Nephron progenitor cell (in vitro differentiated cells): ENCODE measurements at places on chromosomes 1 and 21.

- no peak for DNase-seq
Observed at GRCh38 chr1:185539277-185539943, 194.8 kb upstream of the HMCN1 start.

DNA sequence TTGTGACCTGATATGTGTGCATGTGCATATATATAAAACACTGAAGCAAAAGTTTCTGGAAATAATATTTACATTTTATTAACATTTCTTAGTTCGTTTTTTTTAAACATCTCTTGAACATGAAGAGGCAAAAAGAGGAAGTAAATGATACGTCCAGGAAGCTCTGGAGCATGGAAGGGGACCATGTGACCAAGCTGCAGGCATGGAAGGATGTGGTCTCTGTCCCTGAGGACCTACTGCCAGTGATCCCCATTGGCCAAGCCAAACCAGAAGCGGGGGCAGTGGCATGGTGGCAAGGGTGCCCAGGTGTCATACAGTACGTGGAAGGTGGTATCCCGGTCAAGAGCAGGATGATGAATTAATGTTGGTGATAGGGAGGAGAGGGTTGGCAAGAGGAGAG, 268.3 kb upstream of the PROX1 start:
- no peak for DNase-seq

DNA sequence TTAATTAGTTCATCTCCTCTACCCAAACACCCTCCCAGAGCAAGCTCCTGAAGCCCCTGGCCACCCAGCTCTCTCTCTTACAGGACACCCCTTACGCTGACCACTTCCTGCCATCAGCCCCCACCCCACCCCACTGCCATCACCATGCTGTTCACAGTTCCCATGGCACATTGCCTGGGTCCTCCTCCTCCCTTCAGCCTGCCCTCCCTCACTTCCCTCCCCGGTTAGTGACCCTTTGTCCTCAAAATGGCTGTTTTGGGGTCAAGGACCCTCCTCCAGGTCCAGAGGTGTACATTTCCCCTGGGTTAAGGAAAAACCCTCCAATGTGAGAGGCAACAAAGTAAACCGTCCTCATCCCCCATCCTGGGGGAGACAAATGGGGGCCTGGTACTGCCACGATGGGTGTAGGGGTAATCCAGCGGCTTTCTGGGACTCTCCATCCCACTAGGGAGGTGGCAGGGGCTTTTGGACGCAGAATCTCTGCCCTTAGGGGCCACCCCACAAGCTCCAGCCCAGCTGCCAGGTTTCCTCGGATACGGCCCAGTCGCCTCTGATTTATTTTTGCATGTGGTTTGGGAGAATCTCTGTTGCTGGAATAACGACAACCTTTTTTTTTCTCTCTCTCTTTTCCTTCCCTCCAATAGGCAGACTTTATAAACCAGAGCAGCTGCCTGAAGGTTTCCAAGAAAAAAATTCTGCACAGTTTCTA, 8.5 kb downstream of the CAMK2N1 start:
- no peak for DNase-seq

GRCh38 chr1:193589597-193590040, 403.2 kb upstream of the B3GALT2 start:
- no peak for DNase-seq

- DNase-seq, result peak; percentile 49
Observed at GRCh38 chr1:53508991-53509666, 49.9 kb downstream of the DMRTB1 start.

DNA sequence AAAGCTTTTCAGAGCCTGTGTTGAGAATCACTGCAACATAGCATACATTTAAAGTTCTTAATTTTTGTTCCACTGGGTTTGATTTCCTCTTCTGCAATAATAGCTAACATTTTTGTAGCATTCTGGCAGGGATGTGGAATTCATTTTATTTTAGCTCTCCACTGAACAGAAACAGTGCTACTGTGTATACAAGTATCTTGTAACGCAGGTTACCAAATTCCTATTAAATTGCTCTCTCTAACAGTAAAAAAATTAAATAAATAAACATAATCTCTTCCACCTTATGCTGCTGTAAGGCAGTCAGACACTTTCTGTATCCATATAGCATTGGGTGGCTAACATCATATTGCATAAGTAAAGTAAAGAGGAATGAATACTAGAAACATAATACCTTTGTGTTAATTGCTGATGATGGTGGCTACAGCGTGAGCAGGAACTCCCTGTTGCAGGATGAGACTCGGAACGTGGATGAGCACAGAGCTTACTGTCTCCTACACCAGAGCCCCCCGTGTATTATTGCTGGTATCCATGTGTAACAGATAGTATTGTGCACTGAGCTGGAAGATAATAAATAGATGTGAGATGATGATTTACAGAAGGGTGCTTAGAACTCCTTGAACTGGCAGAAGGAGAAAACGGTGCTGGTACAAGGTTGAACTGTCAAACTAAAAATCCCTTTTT, 276.9 kb upstream of the SNX7 start:
- no peak for DNase-seq

DNA sequence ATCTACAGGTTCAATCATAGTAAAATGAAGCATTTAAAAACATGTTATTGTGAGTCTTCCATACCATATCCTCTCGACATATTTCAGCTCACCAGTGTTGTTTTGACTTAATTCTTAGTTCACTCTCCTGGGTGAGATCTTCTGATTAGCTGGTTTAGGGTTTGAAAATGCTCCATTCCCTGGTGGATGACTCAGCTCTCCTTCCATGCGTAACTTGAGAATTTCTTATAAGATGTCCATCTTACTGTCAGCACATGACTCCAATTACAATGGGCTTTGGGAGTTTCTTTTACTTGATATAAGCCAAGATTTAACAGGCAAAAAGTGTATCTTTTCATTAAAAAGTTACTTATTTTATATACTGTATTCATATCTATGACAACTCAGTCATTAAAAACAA, 476.5 kb downstream of the BRINP3 start:
- no peak for DNase-seq

DNA sequence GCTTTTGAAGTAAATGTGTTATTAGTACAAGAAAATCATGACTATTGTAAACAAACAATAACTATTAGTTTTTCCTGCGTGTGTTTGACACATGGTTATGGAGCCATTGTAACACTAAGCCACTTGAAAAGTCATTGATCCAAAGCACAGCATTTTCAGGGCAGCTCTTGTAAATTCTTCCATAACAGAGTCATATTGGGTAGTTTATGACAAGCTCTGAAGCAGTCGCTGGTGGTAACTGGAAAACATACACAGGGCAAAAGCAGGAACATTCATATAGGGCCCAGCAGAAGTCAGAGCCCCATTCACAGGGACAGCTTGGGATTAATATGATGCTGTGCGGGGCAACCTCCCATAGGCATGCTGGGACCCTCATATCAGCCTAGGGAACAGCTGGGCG, 483.2 kb upstream of the PTBP2 start:
- no peak for DNase-seq

- no peak for DNase-seq
Observed at GRCh38 chr1:162573136-162573535, 11.6 kb downstream of the UAP1 start.

- DNase-seq, result no peak
Observed at GRCh38 chr1:45032837-45033236, 20.8 kb downstream of the UROD start.

- DNase-seq, result no peak
Observed at GRCh38 chr1:5833911-5834310, 158.3 kb downstream of the NPHP4 start.

DNA sequence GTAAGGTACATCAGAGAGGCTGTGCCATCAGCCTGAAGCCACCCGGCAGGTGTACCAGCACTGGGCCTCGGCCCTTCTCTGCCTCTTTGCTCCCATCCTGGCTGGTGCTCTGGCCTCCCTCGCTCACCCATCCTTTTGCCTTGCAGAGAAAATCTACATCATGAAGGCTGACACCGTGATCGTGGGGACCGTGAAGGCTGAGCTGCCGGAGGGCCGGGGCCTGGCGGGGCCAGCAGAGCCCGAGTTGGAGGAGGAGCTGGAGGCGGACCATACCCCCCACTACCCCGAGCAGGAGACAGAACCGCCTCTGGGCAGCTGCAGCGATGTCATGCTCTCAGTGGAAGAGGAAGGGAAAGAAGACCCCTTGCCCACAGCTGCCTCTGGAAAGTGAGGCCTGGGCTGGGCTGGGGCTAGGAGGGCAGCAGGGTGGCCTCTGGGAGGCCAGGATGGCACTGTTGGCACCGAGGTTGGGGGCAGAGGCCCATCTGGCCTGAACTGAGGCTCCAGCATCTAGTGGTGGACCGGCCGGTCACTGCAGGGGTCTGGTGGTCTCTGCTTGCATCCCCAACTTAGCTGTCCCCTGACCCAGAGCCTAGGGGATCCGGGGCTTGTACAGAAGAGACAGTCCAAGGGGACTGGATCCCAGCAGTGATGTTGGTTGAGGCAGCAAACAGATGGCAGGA, 24.5 kb upstream of the TNFRSF1B start:
- peak; percentile 48 for DNase-seq

- DNase-seq, result no peak
Observed at GRCh38 chr21:46253610-46254124, 25.1 kb upstream of the LSS start.

- DNase-seq, result no peak
Observed at GRCh38 chr21:42827588-42827987, 51.8 kb downstream of the WDR4 start.

GRCh38 chr1:224189561-224189960, 6.5 kb downstream of the DEGS1 start:
- DNase-seq, result no peak

- no peak for DNase-seq
Observed at GRCh38 chr1:4733446-4734177, 79.2 kb downstream of the AJAP1 start.

GRCh38 chr1:12186679-12186985, 19.8 kb downstream of the TNFRSF1B start:
- DNase-seq, result no peak

DNA sequence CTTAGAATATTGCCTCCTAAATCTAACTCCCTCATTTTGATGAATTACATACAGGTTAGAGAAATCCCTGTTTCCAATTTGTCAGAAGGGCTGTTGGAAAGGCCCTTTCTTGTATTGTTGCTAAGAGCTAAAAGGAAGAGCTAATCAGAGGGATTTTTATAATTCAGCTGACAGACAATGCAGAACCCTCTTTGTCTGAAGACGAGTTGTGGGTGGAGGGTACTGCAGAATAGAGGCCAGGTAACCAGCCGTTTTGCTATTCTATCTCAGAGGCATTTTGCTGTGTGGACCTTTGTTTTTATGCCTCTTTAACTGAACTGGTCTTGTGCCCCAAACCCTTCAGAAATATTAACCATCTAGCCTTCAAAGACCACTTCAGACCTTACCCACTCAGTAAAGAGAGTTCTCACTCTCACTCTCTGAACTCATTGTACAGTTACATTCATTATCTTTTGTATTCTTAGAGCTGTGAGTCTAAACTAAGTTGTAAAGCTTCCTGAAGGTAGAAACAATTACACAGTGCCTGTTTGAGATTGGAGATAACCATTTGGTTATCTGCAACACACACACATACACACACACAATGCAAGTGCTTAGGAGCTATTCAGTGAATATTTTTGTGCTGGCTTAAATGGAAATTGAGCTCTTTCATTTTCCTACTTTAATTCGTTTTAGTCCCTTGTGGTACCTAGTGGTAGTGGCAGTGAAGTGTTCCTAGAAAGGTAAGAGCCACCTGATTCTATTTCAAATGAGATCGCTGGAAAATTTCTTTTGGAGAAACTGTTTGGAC, 19.7 kb downstream of the KPNA6 start:
- DNase-seq, result no peak

DNA sequence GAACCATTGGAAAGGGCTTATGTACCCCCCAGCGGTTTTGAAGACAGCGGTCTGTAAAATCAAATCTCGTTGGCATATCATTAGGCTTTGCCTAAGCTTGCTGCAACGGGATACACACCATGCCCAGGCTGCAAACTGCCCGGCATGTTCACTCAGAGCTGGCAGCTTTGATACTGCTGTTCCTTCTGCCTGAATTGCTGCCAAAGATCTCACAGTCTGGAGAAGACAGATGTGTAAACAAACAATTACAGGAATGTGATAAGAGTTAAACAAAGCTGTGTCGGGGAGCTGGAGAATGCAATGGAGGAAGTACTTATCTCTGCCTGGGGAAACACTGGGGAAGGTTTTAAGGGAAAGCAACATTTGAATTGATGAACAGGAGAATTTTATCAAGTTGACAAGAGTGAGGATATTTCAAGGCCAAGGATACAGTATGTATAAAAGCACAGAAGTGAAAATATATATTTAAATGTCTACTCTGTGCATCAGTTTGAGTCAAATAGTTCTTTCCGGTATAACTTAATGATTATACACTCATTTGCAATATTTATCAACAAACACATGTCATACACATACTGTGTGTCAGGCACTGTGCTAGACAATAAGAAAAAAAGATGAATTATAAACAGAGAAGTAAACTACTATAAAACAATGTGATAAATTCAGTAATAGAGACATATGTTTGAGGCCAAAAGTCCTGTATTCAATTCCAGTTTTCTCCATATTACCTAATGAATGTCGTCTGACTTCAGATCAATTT, 29.9 kb downstream of the CHML start:
- DNase-seq, result no peak

- DNase-seq, result no peak
Observed at GRCh38 chr1:193270996-193271395, 84.6 kb upstream of the B3GALT2 start.

DNA sequence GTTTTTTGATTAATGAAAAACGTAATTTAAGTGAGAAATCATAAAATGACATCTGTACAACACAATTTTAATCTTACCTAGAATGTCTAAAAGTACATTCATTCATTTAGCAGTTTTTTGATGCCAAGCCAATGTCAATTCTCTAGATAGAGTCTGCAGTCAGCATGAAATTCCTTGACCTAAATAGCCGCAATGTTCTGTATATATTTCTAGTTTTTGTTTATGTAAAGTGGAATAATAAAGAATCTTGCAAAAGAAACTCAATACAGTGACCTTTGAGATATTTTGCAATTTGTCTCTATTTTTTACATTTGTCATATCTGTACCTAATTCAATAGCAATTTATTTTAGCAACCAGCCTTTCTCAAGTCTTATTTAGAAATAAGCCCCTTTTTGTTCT, 176.0 kb downstream of the ATP6V1G3 start:
- DNase-seq, result no peak

GRCh38 chr1:182724215-182724614, 39.8 kb upstream of the RGS8 start:
- no peak for DNase-seq

- no peak for DNase-seq
Observed at GRCh38 chr1:50986653-50987052, 16.6 kb downstream of the CDKN2C start.

GRCh38 chr21:44750675-44751025, 39.3 kb upstream of the TSPEAR start:
- DNase-seq, result no peak

GRCh38 chr1:205373022-205373797, 16.5 kb upstream of the KLHDC8A start:
- no peak for DNase-seq

DNA sequence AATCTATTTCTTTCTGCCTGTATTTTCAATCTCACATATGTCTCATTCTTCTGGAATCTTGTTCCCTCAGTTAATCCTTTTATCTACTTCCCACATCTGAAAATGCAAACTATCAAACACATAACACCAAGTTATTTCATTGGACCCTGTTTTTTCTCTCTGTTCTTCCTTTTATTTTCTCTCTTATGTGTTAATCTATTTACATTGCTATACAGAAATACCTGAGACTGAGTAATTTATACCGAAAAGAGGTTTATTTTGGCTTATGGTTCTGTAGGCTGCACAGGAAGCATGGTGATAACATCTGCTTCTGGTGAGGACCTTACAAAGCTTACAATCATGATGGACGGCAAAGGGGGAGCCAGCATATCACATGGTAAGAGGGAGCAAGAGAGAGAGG, 247.6 kb downstream of the TGFB2 start:
- no peak for DNase-seq
